ENCODE measurements at places on chromosomes 16 and 17.

DNA sequence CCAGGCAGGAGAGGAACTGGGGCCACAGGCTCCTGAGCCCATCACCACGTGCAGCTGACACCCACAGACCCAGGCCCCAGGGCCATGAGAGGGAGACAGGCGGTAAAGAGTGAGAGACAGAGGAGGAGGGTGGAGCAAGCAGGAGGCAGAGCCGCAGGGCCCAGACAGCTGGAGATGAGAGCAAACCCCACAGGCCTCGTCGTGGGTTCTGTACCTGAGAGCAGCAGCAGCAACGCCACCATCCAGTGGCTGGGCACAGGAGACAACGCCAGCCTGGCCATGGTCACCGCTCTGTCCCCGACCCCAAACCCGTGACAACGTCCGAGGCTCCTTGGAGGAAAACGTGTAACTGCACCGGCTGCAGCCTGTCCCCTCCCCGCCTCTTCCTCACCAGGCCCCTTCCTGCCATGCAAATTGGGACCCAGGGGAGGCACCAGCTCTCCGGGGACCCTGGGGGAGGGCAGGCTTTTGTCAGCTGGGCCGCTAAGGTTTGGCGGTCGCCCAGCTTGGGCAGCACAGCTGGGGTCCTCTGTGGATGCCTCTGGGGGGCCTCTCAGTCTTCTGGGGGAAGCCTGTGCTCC, at the start of gene CD79B:
TSS of gene CD79B (minus strand) at position 351 of the 581 bp plus-strand sequence. CDS start at position 281, 70 bp downstream.
- DNase-seq = peak; percentile 68

DNA sequence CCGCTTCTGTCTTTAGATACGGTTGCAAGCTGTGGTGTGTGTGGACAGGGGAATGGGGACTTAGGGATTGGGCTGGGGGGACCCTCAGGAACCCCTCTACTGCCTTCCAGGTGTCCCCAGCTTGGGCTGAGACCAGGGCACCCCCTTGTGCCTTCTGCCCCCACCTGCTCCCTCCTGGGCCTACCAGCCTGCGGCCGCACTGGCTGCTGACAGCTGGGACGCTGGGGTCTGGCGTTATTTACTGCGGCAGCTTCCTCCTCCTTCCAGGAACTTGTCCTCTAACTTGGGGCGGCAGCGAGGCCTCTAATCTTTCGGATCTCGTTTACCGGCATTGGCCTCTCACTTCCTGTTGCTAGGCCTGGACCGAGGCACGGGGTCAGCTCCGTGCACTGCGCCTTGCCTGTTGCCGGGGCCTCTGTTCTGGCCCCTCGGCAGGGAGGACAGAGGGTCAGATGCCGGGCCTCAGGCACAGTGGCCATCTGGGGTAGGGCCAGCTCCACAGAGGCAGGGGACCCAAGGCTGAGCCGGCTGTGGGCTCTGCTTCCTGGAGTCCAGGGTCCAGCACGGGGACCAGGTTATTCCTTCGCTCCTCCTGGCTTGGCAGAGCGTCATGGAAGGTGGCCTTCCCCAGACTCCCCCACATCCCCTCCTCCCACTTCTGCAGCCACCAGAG, 31.8 kb downstream of the TMEM235 start:
- no peak for DNase-seq

DNA sequence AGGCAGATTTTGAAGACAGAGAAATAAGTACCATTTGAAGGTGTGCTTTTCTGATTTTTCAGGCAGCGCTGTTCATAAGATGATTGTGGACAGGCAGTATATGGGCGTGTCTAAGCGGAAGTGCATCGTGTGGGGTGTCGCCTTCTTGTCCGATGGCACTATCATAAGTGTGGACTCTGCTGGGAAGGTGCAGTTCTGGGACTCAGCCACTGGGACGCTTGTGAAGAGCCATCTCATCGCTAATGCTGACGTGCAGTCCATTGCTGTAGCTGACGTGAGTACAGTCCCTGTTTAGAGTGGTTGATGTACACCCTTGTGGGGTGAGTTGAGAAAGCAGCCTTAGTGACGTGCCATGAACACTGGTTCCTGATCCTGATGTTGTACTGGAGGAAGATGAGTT, 10.7 kb downstream of the UTP4 start:
- no peak for DNase-seq

DNA sequence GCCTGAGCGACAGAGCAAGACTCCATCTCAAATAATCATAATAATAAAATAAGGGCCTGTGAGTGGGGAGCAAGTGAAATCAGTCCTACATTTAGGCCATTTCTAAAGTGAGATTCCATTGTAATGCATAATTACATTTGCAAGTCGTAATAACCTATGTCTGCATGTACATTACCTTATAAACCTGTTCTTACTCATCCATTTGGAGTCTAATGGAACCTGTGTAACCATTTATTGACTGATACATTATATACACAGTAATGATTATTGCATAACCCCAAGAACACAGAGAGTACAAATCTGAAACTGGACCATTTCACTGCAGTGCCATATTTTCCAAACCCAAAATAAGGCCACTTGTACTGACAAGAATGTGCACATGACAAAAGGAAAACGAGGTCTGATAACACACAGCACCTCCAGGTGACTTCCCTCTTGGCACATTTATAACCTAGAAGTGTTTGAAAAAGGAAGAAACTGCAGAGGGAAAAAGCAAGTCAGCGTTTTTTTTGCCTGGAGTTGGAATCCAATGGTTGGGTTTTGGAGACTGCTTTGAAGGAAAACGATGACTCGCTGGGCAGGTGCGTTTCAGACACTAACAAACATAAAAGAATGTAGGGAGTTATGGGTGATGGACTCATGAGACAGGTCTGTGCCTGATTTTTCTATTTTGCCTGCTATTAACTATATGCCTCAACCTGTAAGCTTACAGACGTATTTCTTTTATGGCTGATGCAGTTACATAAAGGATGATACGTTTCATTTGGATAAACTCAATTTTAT, 63.6 kb upstream of the KIFC3 start:
- DNase-seq = no peak

GRCh38 chr16:67571981-67572431, 9.7 kb downstream of the CTCF start:
- DNase-seq = no peak

- DNase-seq = no peak
These were observed 108.4 kb downstream of the CDH13 start for GRCh38 chr16:82735186-82735585.

DNA sequence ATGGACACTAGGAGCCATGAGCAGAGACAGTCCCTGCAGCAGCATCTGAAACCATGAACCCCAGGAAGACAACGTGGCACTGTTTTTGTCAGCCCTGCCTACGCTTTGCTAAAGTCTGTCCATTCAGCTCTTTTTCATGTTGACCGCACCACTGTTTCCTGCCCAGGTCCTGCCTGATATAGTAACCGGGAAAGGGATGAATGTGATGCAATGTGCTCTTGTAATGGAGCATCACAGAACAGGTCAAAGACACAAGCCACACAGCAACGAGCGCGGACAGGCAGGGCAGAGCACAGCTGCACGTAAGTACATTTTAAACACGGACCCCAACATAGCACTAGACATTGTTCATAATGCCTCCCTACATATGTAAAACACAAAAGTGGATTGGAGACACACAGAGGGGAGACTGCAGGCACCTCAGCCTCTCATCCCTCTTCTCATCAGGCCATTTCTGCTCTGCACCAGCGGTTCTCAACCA, 16.9 kb upstream of the TNFRSF13B start:
- DNase-seq = no peak
